ENCODE measurements at places on chromosomes 7 and 10.

GRCh38 chr10:119250641-119251314 lies 43.4 kb downstream of the GRK5 start:
- no peak for DNase-seq

DNA sequence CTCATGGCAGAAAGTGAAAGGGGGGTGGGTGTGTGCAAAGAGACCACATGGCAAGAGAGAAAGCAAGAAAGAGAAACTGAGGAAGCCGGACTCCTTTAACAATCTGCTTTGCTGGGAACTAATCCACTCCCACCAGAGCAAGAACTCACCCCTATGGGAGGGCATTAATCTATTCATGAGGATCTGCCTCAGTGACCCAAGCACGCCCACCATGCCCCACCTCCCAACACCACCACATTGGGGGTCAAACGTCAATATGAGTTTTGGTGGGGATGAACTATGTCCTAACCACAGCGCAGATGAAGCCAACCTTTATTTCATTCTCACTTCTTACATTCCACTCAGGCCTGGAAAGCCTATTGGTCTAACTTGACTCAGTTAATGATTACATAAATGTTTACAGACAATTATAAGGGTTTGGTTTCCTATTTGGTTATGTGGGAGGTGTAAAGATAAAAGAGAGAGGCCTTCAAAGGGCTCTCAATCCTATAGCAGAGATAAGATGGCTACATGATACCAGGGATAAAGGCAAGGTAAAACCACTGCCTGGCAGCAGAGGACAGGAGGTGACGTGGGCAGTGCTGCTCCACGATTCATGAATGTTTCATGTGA lies 601.8 kb downstream of the PARD3 start:
- DNase-seq = peak; percentile 42

- DNase-seq = no peak
Observed at GRCh38 chr10:11931038-11931437, 107.9 kb downstream of the PROSER2 start.

- DNase-seq = no peak
Observed at GRCh38 chr10:23433701-23434100, 5.2 kb upstream of the OTUD1 start.

GRCh38 chr7:134643131-134643530 lies 3.5 kb upstream of the BPGM start:
- DNase-seq = no peak

- DNase-seq = no peak
Observed at GRCh38 chr10:30056767-30057355, 2.5 kb downstream of the JCAD start.

DNA sequence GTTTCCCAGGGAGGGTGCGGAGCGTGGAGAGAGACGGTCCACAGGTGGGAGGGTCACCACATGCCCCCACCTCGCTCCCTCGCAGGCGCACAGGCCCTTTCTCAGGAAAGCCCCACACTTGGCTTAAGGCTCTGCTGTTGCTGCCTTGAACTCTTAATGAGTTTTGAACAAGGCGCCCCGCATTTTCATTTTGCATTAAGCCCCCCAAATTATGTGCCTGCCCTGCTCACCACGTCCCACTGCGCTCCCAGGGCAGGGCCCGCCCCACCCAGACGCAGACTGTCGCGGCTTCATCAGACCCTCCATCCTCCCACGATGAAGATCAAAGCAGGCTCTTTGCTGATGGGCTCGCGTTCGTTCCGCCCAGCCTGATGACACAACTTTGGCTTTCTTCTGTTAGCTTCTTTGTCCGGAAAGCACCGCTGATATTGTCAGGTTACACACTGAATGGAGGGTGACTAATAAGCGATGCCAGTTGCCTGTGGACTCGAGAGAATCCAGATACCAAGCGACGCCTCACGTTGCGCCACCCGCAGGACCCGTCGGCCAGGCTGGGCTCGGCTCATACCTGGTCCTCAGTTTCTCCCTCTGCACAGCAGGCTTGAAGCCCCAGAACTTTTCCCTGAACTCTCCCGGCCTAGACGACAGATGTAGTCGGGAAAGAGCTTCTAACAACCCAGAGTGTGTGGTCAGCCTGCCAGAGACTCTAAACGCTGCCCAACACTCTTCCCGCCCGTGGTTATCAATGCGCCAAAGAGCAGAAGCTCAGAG lies 9.5 kb downstream of the CALML3 start:
- no peak for DNase-seq

- no peak for DNase-seq
Observed at GRCh38 chr10:11087372-11087771, 69.7 kb downstream of the CELF2 start.

GRCh38 chr10:101745074-101745696 lies 30.7 kb downstream of the FGF8 start:
- peak; percentile 43 for DNase-seq

- no peak for DNase-seq
Observed at GRCh38 chr10:5260828-5261227, 64.2 kb downstream of the AKR1C4 start.

GRCh38 chr10:33155720-33156638 lies 178.5 kb downstream of the NRP1 start:
- peak; percentile 72 for DNase-seq

- no peak for DNase-seq
Observed at GRCh38 chr7:39186671-39187070, 209.0 kb downstream of the POU6F2 start.

DNA sequence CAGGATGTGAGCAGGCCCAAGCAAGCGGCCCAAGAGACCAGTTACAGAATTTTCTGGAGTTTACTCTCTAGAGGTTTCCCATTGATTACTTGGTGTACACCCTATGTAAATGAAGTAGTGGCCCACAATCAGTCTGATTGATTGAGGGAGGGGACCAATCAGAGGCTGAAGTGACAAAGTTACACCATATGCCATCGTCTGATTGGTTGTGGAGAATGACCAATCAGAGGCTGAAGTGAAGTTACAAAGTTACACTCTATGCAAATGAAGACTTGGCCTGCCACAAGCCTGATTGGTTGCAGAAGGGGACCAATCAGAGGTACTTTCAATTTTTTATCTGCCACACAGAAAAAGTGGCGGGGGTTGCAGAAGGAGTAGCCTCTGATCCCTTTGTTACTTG lies 83.7 kb downstream of the KIF20B start:
- DNase-seq = no peak

GRCh38 chr10:60808036-60808435 lies 29.8 kb downstream of the CDK1 start:
- DNase-seq = peak; percentile 15

- DNase-seq = peak; percentile 81
Observed at GRCh38 chr7:100132697-100133151, 6.0 kb downstream of the MBLAC1 start.

GRCh38 chr7:46230990-46231305 lies 309.9 kb upstream of the IGFBP3 start:
- DNase-seq = no peak

- DNase-seq = peak; percentile 94
Observed at GRCh38 chr10:101782811-101783735, at the start of gene NPM3. Gene NPM3, minus strand, starts transcription at chr10:101783446. Its CDS starts 56 bp downstream, at chr10:101783390.

DNA sequence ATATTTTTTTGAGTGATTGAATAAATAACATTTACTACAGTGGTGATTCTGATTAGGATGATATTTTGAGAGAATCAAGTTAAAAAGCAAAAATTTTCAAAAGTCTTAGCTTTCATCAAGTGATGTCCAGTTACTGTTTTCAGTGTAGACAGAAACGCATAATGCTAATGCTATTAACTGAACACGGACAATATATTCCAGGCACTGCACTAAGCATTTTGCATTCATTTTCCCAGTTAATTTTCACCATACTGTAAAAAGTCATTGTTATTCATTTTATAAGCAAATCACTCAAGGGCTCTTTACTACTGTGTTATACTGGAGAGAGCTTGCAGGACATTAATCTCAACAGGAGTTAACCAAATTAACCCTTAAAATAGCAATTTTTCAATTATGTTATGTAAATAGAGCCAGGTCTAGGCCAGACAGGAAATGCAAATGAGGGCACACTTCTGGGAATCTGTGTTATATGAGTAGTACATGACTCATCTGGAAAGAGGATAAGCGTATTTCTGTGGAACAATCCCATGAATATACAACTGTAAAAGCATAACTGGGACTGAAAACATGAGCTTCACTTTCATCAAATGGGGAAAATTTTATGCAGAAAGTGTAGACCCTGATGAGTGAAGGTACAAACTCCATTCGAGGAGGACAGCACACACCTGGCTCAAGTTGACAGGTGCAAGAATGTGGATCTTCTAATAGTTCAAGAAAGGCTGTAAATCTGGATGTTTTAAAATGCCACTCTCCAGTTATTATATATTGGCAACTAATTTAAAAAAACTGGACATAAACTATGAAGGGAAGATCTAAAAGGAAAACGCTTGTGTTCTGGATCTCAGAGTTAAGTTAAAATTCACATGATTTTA lies 75.4 kb downstream of the ANK3 start:
- peak; percentile 31 for DNase-seq

- DNase-seq = peak; percentile 61
Observed at GRCh38 chr10:86900955-86901354, 56.5 kb downstream of the MMRN2 start.

DNA sequence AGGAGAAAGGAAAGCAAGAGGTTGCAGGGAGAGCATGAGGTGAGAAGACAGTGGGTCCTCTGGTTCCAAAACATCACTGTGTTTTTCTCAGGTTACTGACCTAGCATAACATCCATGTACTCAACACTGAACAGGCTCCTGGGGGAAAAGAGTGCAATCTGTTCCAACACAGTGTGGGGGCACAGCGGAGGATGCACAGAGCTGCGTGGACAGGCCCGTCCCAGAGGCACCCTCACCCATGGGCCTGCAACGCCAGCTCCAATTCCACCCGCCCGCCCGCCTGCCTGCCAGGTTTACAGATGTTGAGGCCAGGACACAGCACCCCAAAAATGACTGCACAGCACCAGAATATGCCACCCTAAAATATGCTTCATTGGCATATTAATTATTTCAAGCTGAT lies 26.9 kb upstream of the FKBP9 start:
- DNase-seq = no peak

GRCh38 chr7:32516551-32517100 lies 21.3 kb downstream of the AVL9 start:
- peak; percentile 22 for DNase-seq

DNA sequence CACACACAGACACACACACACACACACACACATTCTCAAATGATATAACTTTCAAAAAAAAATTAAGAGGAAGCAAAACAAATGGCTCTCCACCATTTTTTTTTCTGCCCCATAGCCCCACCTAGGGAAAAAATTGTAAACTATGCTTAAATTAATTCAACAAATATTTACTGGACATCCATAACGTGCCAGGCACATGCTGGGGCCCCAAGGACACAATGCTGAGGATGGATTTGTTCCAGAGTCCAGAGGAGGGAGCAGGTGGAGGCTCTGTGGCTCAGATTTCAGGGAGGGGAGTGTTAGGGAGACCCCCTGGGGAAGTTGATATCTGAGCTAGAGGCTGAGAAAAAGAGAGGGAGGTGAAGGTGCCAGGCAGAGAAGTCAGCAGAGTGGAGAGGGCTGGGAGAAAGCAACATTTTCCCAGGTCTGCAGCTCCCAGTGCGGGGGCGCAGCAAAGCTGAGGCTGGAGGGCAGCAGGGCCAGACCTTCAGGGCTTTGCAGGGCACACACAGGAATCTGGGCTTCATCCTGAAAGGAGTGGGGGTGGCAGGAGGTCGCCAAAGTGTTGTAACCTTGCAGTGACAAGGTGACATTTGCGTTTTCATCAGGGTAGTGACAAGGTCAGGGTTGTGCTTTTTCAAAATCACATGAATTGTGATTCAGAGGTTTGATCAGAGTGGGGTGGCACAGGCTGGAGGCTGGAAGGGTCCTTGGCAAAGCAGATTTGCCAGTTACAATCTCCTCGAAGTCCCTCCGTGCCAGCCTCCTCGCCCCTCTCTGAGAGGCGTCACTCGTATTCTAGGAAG lies 261.6 kb downstream of the WDR11 start:
- DNase-seq = peak; percentile 10

GRCh38 chr7:54541669-54542625 lies at the start of gene VSTM2A:
Gene VSTM2A, plus strand, starts transcription at chr7:54542375. Its CDS starts 356 bp downstream, at chr7:54542731.
- DNase-seq = peak; percentile 66

DNA sequence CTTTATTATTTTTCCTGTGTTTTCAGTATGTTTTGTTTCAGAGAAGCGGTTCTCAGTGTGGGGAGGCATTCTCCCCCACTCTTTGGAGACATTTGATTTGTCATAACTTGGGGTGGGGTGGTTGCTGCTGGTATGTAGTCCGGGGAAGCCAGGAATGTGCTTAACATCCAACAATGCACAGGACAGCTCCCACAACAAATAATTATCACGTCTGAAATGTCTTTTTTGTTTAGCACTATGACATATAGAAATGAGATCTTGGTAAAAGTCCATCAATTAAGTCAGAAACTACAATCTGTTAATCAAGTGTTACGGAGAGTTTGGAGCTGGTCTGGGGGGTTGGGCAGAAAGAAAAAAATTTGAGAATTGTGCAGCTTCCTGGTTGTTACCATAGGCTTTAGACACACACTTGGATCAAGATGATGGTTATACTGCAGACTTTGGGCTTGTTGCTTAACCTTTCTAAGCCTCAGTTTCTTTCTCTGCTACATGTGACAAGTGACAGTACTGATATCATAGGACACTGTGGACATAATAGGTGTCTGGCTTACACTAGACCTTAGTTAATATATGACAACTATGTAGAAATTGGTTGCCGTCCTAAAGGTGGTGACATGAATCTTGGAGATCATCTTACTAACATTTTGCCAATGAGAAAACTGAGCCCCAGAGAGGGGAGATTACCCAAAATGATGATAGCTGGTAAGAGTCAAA lies 113.7 kb downstream of the LRMDA start:
- DNase-seq = no peak

- DNase-seq = no peak
Observed at GRCh38 chr10:21894648-21895342, 108.7 kb downstream of the DNAJC1 start.

- DNase-seq = no peak
Observed at GRCh38 chr10:118521415-118522117, 73.9 kb downstream of the PRLHR start.

GRCh38 chr7:28091190-28091589 lies 89.4 kb downstream of the JAZF1 start:
- no peak for DNase-seq

DNA sequence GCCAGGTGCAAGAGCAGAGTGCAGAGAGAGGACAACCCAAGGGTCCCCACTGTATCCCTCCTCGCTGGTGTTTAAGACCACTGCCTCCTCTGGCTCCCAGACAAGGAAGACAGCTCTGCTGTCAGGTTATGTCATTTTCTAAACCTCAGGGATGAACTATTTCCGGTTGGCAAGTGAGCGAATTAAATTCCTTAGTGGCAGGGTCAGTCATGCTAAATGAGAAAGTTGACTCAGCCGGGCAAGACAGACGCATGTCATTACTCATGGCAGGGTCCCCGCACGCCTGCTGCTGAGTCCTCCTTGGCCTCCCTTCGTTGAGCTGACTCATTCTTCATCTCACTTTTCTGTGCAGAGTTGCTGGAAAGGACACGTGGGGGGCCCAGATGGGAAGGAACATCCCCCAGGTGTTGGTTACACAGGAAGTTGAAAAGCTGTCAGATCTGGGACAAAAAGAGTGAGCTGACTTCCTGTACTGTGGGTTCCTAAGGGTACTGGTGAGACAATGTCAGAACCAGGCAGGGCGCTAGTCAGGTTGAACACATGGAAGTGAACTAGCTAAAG lies 47.1 kb upstream of the UCN3 start:
- no peak for DNase-seq
